Caco-2 (cell line): ENCODE measurements at places on chromosomes 2 and 18.

GRCh38 chr2:222024932-222025880 is 273.6 kb downstream of the PAX3 start:
- H3K27me3 ChIP-seq = no peaks in the 10 kb centered on the region
- peak; percentile 32 for DNase-seq
- H3K27ac ChIP-seq = no peak overlapping the region
- no peak overlapping the region for H3K4me3 ChIP-seq
- H3K36me3 ChIP-seq = no peaks in the 10 kb centered on the region

DNA sequence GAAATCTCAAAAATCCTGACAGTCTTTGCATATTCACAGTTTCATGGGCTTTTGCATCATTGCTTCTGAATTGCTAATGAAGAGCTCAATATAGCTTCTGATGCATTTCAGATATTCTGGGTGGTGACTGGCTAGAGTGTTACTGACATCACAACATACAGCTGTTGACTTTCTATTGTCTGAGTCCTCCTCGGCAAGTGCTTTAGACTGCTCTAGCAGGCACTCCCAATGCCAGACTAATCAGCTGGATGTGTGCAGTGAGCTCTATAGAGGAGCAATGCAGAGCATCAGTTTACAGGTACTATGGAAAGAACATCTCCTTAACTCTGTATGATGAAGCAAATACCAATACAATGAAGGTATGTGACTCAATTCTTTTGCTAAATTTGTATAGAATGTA is 54.9 kb downstream of the R3HDM1 start:
- H3K4me3 ChIP-seq = no peak overlapping the region
- no peaks in the 10 kb centered on the region for H3K27me3 ChIP-seq
- no peaks in the 10 kb centered on the region for H3K4me1 ChIP-seq
- DNase-seq = no peak

DNA sequence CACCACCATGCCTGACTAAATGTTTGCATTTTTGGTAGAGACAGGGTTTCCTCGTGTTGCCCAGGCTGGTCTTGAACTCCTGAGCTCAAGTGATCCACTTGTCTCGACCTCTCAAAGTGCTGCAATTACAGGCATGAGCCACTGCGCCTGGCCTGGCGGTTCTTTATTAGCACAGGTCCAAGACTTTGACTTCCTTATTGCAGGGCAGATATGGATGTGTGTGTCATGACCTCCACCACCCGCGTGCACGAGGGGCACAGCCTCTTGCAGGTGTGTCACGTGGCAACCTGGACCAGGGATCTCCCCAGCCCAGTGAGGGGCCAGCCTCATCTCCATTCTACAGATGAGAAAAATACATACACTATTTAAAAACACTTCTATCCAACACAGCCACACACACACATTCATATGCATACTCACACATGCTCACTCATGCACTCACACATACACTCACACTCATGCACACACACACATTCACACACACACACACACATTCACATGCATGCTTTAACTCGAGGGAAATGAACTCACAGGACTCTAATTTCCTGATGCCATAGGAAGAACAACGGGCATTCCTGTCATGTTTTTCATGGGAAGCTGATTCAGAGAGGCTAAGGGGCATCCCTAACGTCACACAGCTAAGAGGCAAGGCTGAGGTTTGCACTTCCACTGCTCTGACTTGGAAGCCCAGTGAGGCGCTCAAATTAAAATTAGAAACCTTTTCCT is 38.8 kb downstream of the RRM2 start:
- no peaks in the 10 kb centered on the region for H3K36me3 ChIP-seq
- no peak for DNase-seq

- peaks cover 2% of the 10 kb centered on the region; the same call in 1 of the 2 replicates for H3K36me3 ChIP-seq
- no peaks in the 10 kb centered on the region for H3K27me3 ChIP-seq
- H3K4me1 ChIP-seq = peaks cover 28% of the 10 kb centered on the region
- peak overlapping the region; percentile 94 for H3K27ac ChIP-seq
Measured at GRCh38 chr2:203062126-203062525, 47.5 kb downstream of the NBEAL1 start.

DNA sequence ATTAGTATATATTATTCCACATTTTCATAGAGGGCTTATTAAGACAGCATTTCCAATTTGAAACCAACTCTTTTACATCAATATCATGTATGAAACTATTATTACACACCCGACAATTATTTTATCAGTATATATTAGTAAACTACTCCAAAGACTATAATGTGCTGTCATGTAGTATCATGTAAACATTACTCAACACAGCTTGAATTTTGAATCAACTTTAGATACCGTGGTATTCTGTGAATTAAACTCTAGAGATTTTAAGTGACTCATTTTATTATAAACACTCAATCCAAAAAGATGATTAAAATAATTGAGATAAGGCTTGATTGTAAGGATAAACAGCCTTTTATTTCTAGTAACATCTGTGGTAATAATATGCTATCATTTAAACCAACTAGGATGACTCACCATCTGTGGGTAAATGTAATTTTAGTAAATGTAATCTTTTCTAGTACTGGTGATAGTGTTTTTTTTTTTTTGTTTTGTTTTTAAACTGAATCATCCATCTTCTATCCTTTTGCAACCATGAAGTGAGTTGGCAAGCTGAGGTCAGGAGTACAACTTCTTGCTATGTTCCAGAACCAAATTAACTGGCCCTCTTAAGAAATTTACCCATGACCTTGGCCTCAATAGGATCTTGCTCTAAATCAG is 144.3 kb upstream of the SMAD7 start:
- peaks cover 6% of the 10 kb centered on the region; the same call in 1 of the 2 replicates for H3K4me1 ChIP-seq
- no peak for DNase-seq
- no peak overlapping the region for H3K4me3 ChIP-seq
- no peaks in the 10 kb centered on the region; the same call in 1 of the 2 replicates for H3K36me3 ChIP-seq

DNA sequence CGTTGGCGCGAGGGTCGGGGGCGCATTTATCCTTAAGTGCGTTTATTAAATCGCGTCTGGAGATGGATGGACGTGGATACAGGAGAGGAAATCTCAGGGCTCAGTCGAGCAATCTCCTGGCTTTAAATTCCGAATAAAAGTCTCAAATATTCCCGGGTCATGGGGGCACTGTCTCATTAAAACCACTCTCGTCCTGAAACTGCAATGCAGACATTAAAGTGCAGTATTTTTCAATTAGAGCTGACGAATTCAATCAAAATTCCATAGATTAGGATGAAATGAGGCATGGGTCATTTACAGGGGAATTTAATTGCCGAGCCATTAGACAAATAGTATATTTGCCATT is 10.7 kb upstream of the GBX2 start:
- no peak overlapping the region for H3K27ac ChIP-seq
- no peaks in the 10 kb centered on the region for H3K36me3 ChIP-seq
- H3K4me1 ChIP-seq = 0 out of 2 replicates have a peak, but pooled peaks cover 3% of the 10 kb centered on the region
- no peaks in the 10 kb centered on the region for H3K27me3 ChIP-seq
- peak overlapping the region; percentile 52 for H3K4me3 ChIP-seq

DNA sequence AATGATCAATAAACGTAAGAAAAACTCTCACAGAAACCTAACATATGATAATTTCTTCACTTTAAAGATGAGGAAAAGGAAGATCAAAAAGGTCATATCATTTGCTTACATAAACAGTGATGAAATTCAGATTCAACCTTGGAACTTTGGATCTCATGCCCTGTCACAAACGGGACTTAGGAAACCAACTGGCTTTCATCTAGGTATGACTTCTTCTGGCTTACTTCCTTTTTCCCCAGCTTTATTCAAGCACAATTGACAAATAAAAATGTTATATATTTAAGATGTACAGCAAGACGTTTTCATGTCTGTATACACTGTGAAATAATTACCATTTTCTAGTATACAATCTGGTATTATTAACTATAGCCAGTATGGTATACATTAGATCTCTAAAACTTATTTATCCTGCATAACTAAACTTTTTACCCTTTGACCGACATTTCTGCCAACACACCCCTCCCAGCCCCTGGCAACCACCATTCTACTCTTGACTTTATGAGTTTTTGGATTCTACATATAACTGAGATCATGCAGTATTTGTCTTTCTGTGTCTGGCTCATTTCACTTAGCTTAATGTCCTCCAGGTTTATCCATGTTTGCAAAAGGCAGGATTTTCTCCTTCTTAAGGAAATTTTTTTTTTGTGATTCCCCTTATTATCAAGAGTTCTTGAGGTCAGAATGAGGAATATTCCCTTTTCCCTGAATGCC is 46.0 kb upstream of the COBLL1 start:
- H3K27ac ChIP-seq = no peak overlapping the region
- DNase-seq = no peak
- no peak overlapping the region for H3K4me3 ChIP-seq
- no peaks in the 10 kb centered on the region for H3K27me3 ChIP-seq
- H3K4me1 ChIP-seq = peaks cover 9% of the 10 kb centered on the region

GRCh38 chr18:73331212-73331772 is 463.5 kb upstream of the NETO1 start:
- no peak overlapping the region for H3K4me3 ChIP-seq
- H3K27me3 ChIP-seq = no peaks in the 10 kb centered on the region
- no peak for DNase-seq
- H3K4me1 ChIP-seq = no peaks in the 10 kb centered on the region
- H3K36me3 ChIP-seq = no peaks in the 10 kb centered on the region

DNA sequence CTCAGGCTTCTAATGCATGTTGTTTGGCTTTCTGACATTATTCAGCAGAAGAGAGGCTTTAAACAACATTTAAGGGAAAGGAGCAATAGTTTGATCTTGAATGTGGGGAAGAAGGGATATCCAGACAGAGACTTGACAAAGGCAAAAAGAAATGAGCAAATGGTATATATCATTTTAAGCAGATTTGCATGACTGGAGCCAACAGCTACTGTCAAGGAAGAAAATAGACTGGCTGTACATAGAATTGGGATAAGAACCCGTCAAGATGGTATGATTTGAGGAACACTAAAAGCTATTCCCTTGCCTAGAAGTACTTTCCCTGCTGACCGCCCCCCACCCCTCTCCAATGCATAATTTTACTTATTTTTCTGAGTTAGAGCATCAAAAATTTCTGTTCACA is 174.5 kb downstream of the RIT2 start:
- H3K27me3 ChIP-seq = no peaks in the 10 kb centered on the region
- no peak overlapping the region for H3K27ac ChIP-seq
- no peak for DNase-seq
- no peaks in the 10 kb centered on the region for H3K4me1 ChIP-seq
- no peak overlapping the region for H3K4me3 ChIP-seq

GRCh38 chr2:23656597-23656973 is 270.3 kb downstream of the ATAD2B start:
- peaks cover 9% of the 10 kb centered on the region for H3K4me1 ChIP-seq
- no peaks in the 10 kb centered on the region for H3K36me3 ChIP-seq
- no peaks in the 10 kb centered on the region for H3K27me3 ChIP-seq
- no peak overlapping the region for H3K4me3 ChIP-seq

DNA sequence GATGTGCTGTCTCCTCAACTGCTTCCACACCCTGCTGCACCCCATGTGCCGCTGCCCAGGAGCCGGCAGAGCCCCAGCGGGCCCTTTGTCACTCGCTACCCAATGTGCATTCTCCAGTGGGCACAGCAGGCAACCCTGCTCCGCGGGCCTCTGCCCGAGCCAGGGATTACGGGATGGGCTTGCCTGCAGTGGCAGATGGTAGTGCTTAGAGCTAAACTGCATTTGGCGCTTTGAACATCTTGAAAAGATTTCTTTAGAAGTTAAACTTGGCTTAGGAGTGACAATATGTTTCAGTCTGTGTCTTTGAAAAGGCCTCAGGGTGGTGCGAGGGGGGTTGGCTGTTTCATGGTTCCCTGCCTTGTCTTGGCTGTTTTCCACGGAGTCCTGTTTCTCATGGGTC is 84.0 kb upstream of the BOD1L2 start:
- no peaks in the 10 kb centered on the region for H3K27me3 ChIP-seq
- no peak overlapping the region for H3K27ac ChIP-seq
- no peak for DNase-seq
- no peak overlapping the region for H3K4me3 ChIP-seq
- H3K36me3 ChIP-seq = no peaks in the 10 kb centered on the region

DNA sequence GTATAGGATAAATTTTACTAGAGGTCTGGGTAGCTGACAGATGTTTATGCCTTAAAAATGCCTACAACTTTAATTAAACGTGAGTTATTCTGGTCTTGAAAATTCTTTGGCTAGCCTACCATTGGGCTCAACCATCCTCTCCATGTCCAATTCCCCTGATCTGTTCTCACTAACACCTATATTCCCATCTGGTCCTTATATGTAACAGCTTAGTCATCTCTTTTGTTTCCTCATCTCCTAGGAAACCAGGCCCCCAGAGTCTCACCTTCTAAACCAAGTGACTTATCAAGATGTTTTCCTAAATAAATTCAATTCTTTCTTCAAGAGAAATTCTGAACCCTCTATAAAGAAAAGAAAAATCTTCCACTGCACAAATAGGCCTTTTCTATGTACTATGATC is 148.5 kb downstream of the TTC32 start:
- H3K4me1 ChIP-seq = no peaks in the 10 kb centered on the region
- H3K4me3 ChIP-seq = no peak overlapping the region

- H3K36me3 ChIP-seq = 0 out of 2 replicates have a peak, but pooled peaks cover 2% of the 10 kb centered on the region
- no peak for DNase-seq
- H3K4me1 ChIP-seq = no peaks in the 10 kb centered on the region
Measured at GRCh38 chr2:278927-279320, 9.0 kb downstream of the ALKAL2 start.

- H3K4me1 ChIP-seq = peaks cover 7% of the 10 kb centered on the region; the same call in 1 of the 2 replicates
- H3K27ac ChIP-seq = no peak overlapping the region
- H3K36me3 ChIP-seq = no peaks in the 10 kb centered on the region
- DNase-seq = no peak
- no peak overlapping the region for H3K4me3 ChIP-seq
- no peaks in the 10 kb centered on the region for H3K27me3 ChIP-seq
Measured at GRCh38 chr18:9787036-9787435, 78.9 kb downstream of the RAB31 start.
